Ovary (tissue), 10 donors: ENCODE measurements at places on chromosomes 6 and 20. TPM values are rescaled to one million over a fixed set of nuclear protein-coding genes. Genes with fewer than 3 reads are reported as not detected.

SMLR1 gene
- total RNA-seq = not detected

- no peaks in the 10 kb centered on the region for H3K27me3 ChIP-seq
- no peaks in the 10 kb centered on the region for H3K36me3 ChIP-seq
- no peaks in the 10 kb centered on the region for H3K4me1 ChIP-seq
- H3K27ac ChIP-seq = no peak overlapping the region
- no peak overlapping the region for H3K4me3 ChIP-seq
- no peak for DNase-seq
Measured at GRCh38 chr6:63275953-63276352, 43.8 kb downstream of the LGSN start.

- H3K27me3 ChIP-seq = no peaks in the 10 kb centered on the region
- no peak overlapping the region for H3K4me3 ChIP-seq
- H3K36me3 ChIP-seq = no peaks in the 10 kb centered on the region
- no peak overlapping the region for H3K27ac ChIP-seq
- DNase-seq = peak; percentile 27
Measured at GRCh38 chr20:46458866-46459750, 52.7 kb upstream of the ELMO2 start.

- no peak overlapping the region for H3K27ac ChIP-seq
- DNase-seq = no peak
- no peaks in the 10 kb centered on the region for H3K36me3 ChIP-seq
- no peaks in the 10 kb centered on the region for H3K4me1 ChIP-seq
Measured at GRCh38 chr20:31260326-31260932, 3.0 kb downstream of the DEFB115 start.

DNA sequence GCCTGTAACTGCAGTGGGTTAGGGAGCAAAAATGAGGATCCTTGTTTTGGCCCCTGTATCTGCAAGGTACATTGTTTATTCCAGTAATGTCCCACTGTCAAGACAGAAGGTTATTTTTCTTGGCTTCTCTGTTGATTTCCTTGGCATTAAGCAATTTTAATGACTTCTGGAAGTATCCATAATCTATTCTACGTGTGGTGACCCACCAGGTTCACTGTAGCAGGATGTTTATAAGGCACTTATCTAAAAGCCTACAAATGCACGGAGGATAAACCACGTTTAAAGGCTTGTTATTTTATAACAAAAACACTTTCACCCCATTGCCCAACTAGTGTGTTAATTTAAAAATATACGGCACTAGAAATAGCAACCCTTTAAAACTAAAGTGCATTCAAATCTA is 294.9 kb downstream of the LAMA2 start:
- no peak for DNase-seq
- no peaks in the 10 kb centered on the region for H3K36me3 ChIP-seq
- H3K4me3 ChIP-seq = no peak overlapping the region
- no peak overlapping the region for H3K27ac ChIP-seq
- H3K4me1 ChIP-seq = no peaks in the 10 kb centered on the region

- no peak overlapping the region for H3K4me3 ChIP-seq
- no peaks in the 10 kb centered on the region for H3K36me3 ChIP-seq
- no peaks in the 10 kb centered on the region for H3K4me1 ChIP-seq
- H3K27ac ChIP-seq = no peak overlapping the region
- DNase-seq = no peak
Measured at GRCh38 chr6:141610741-141611140, 522.0 kb upstream of the GJE1 start.

SASH1 gene
- 13.2 TPM for total RNA-seq

GRCh38 chr6:85620308-85620707 is 22.4 kb downstream of the SYNCRIP start:
- H3K27ac ChIP-seq = no peak overlapping the region
- DNase-seq = no peak
- H3K36me3 ChIP-seq = no peaks in the 10 kb centered on the region
- no peak overlapping the region for H3K4me3 ChIP-seq

DNA sequence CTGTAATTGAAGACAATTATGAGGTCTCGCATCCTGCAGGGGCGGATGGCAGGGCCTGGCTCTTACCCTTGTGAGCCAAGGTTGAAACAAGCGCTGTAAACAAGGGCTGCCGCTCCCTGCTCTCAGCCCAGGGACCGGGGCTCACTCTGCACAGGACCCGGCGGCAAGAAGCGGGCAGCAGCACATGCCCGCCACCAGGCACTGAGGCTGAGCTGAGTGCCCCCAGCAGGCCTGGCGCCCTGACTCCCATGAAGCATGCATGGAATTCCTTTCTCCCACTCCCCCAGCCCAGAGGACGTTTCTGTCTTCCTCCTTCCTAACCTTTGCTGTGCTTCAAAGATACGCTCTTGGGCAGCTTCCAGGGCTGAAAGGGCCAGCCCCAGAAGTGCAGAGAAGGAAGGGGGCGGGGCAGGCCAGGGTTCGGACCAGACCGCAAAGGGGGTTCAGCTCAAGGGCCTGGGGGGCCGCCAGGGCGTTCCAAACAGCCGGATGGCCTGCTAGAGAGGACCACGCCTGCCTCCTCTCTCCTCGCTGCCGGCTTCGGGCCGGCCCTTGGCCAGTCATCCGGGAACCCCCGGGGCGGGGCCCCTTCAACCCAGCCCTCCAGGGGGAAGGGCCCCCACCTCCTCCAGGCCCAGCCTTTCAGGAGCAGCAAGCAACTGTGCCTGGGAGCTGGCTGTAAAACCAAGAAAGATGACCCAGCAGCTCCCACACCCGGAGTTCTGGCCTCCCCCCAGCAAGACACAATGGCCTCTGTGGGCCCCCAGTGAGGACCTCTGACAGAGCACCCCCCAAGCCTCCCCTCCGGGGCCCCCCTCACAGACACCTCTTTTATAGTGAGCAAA is 109.9 kb downstream of the NOL4L start:
- peak overlapping the region; percentile 85 for H3K27ac ChIP-seq
- peak; percentile 99 for DNase-seq
- H3K27me3 ChIP-seq = no peaks in the 10 kb centered on the region
- H3K4me3 ChIP-seq = peak overlapping the region; percentile 30

PROCR gene
- 21.6 TPM for total RNA-seq

TFAP2C gene
- 0.65 TPM for total RNA-seq

DNA sequence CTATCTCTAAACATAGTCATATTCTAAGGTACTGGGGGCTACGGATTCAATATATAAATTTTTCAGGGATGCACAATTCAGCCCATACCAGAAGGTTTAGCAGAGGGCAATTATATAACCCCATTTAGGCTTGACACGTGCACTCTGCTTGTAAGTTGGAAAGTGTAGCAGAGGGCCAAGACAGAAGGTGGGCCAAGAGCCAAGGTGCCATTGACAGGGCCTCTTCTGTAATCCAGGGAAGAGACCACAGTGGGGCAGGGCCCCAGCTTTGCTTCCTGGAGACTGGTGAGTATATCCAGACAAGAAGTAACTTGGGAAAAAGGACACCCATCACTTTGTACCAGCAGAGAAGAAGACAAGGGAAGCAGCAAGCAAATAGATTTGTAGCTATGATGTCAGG is 672.4 kb upstream of the MARCKS start:
- H3K4me3 ChIP-seq = no peak overlapping the region
- DNase-seq = no peak
- no peaks in the 10 kb centered on the region for H3K4me1 ChIP-seq
- no peaks in the 10 kb centered on the region for H3K27me3 ChIP-seq
- no peak overlapping the region for H3K27ac ChIP-seq

GRCh38 chr6:105545228-105545920 is 142.5 kb upstream of the PREP start:
- no peaks in the 10 kb centered on the region for H3K36me3 ChIP-seq
- no peak overlapping the region for H3K4me3 ChIP-seq
- H3K4me1 ChIP-seq = no peaks in the 10 kb centered on the region
- H3K27ac ChIP-seq = no peak overlapping the region
- no peaks in the 10 kb centered on the region for H3K27me3 ChIP-seq
- no peak for DNase-seq

- no peaks in the 10 kb centered on the region for H3K27me3 ChIP-seq
- DNase-seq = no peak
- H3K4me1 ChIP-seq = no peaks in the 10 kb centered on the region
- H3K4me3 ChIP-seq = no peak overlapping the region
- no peaks in the 10 kb centered on the region for H3K36me3 ChIP-seq
Measured at GRCh38 chr20:6886065-6886729, 118.7 kb downstream of the BMP2 start.

PCIF1 gene
- total RNA-seq = 61.6 TPM

NKX2-4 gene
- total RNA-seq = not detected

BTNL2 gene
- total RNA-seq = not detected

APOM gene
- 4.2 TPM for total RNA-seq

DNA sequence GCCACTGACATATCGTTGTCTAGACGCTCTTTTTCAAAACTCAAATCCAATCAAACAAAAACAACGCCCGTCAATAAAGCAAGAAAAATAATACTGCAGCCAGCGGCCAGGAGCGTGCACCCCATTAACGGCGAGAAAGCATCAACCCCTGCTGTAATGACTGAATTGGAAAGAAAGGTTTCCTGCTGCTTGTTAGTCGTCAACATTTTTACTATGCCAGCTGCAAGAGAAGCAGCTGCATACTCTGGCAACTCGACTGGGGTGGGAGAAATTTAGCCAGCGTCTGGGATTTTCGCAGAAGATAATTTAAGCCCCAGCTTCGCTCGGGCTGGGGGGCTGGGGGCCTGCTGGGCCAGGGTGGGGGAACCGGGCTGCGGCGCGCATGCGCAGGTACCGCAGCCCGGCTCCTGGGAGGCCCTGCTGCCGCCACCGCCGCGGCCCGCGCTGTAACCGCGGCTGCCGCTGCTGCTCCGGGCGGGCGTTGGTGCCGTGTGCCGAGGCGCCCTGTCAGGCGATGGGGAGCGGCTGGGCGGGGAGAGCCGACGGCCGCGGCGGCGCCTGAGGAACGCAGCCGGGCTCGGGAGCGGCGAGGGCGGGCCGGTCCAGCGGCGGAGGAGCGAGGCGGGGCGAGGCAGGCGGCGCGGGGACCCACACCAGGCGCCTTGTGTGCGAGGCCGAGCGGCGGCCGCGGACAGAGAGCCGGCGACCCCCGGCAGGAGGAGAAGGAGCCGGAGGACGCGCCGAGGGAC is 732 bp upstream of the STXBP5 start:
- no peaks in the 10 kb centered on the region for H3K27me3 ChIP-seq
- H3K27ac ChIP-seq = peak overlapping the region; percentile 98
- H3K4me3 ChIP-seq = peak overlapping the region; percentile 64

DNA sequence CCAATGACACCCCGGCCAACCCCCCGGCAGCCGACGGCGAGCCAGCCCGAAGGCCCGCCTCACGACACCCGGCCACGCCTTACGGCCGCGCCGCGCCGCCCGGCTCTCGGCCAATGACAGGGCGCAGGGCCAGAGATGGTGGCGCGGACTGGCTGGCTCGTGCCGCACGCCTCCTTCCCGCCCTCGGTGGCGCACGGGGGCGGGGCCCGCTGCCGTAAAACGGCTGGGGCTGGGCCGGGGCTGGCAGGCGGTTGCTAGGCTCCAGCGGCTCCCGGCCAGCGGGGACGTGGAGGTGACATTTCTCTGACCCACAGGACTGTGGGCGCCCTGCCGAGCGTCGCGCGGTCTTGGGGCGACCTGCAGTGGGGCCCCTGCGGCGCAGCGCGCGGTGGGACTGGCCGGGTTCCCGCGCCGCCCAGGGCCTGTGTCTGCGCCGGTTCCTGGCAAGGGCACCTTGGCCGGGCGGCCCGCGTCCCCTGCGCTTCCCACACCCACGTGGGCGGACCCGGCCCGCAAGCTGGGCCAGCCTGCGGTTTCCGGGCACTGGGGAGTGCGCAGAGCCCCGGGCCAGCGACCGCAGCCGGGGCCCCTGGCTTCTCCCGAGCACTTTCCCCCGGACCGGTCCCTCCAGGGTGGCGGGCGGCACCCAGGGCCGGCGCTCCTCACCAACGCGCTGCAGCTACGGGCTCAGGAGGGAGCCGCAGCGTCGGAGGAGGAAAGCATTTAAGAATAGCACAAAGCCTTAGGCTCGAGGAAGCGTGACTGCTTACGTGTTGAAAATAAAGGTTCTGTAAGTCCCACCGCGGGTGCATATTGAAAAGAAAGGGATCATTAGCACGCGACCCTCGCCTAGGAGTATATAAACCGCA is at the start of gene MPC1:
TSS of gene MPC1 (minus strand) at position 8 of the 869 bp plus-strand sequence. CDS start 64 bp downstream, outside the sequence.
- H3K4me1 ChIP-seq = no peaks in the 10 kb centered on the region
- H3K36me3 ChIP-seq = no peaks in the 10 kb centered on the region
- H3K4me3 ChIP-seq = peak within 1 kb of the TSS; percentile 93
- peak within 1 kb of the TSS; percentile 53 for H3K27ac ChIP-seq
- H3K27me3 ChIP-seq = no peaks in the 10 kb centered on the region

- H3K27me3 ChIP-seq = no peaks in the 10 kb centered on the region
- H3K27ac ChIP-seq = no peak overlapping the region
- no peak overlapping the region for H3K4me3 ChIP-seq
- DNase-seq = no peak
- H3K4me1 ChIP-seq = peaks cover 6% of the 10 kb centered on the region
Measured at GRCh38 chr6:53306819-53307347, 41.9 kb downstream of the ELOVL5 start.

DNA sequence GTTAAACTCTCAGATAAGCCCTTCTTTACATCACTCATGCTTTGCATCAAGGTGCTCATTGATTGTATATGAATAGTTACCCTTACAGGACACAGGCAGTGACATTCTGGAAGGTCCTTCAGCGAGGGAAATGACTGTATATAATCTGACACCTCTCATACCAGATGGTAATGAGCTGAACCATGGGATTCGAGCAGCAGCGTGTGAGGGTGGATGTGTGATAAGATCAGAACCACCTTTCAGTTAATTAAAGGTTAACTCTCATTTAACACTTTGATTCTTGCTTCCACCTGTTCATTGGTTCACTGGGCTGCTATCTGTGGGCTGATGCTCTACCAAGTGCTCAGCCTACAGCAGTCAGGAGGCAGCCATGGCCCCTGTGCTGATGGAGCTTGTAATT is 24.2 kb downstream of the NEDD9 start:
- no peak overlapping the region for H3K27ac ChIP-seq
- DNase-seq = no peak
- H3K36me3 ChIP-seq = no peaks in the 10 kb centered on the region
- no peaks in the 10 kb centered on the region for H3K27me3 ChIP-seq
- no peak overlapping the region for H3K4me3 ChIP-seq

EPB41L1 gene
- 78.9 TPM for total RNA-seq

DNA sequence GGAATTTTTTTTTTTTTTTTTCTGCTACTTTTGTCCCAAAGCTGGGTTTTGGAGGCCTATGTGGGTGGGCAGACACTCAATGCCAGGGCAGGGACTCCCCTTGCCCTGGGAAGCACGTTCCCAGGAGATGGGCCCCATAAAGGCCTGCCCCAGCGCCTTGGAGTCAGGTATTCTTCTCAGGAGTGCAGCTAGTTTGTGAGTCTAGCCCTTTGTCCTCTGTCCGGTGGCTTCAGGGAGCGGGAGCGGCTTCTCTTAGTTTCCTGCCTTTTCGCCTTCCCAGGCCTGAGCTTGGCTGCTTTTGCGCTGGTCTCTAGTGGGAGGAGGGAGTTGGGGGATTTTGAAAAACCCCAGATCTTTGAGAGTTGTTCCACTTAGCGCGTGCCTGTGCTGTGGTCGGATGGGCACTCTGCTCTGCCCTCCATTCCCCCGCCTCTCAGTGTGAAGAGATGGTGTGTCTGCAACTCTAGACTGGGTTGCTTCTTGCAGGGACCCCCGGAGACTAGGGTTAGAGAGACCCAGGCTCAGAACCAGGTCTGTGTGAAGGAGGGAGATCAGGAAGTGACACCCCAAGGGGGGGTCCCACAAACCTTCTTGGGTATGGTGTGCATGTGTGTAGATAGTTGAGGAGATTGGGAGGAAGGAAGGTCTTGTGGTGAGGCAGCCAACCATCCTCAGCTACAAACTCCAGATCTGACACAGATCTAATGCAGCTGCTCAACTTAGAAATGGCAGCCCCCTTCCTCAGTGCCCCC is 1.3 kb downstream of the PLCG1 start:
- DNase-seq = no peak
- H3K27me3 ChIP-seq = no peaks in the 10 kb centered on the region
- peak overlapping the region; percentile 86 for H3K4me3 ChIP-seq
- H3K27ac ChIP-seq = peak overlapping the region; percentile 86
- no peaks in the 10 kb centered on the region for H3K36me3 ChIP-seq

BICRAL gene
- total RNA-seq = 13.3 TPM
